ENCODE measurements at places on chromosomes 7 and 10. TPM values are rescaled to one million over a fixed set of nuclear protein-coding genes. Genes with fewer than 3 reads are reported as not detected.

GRCh38 chr10:112696592-112696991, 249.6 kb downstream of the VTI1A start:
- DNase-seq = no peak

- DNase-seq = peak; percentile 68
These were observed 31.5 kb downstream of the RAB19 start for GRCh38 chr7:140435252-140435895.

DNA sequence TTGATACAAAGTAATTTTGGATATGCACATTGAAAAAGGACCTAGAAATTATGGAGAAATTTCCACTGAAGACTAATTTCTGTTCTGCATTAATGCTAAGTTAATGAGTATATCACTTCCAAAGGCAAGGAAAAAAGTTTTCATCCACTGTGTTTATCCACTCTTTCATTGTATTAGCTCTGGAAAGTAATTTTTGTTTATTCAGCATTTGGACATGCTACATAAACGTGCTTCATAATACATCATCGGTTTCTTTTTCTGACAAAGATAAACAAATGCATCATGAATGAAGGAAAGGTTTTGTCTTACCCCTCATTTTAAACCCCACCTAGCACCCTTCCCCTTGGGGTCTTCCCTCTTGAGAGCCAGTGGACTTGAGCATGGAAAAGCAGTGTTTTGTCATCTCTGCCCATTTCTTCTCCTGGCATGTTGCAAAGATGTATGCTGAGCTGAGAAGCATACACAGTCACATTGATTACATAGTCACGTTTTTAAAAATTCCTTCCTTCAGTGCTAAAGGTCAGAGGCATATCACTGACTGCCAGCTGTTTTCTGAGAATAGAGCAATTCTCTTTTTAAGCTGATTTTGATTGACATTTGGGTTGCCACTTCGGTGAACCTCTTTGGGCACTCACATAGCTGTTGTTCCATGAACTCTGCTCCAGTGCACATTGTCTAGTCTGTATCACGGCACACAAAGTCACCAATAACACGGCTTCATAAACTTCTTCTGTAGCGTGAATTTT, 65.9 kb upstream of the C7orf33 start:
- DNase-seq = no peak

DNA sequence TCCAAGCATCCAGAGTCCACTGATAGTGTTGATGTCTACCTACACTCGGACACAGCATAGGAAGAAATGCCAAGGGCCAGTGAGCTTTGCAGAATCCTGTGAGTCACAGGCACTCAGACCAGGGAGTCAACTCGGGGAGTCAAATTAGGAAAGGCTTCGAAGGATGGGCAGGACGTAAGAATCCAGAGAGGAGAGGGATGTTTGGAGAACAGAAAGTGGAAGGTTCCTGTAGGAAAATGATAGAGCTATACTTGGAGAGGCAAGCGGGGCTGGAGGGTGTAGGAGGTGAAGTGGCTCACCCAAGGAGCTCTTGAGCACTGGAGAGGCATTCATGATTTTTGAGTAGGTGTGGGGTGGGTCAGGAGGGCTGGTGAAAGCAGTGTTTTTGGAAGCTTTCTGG, 3.0 kb downstream of the ZYX start:
- no peak for DNase-seq

GRCh38 chr7:116582806-116583444, 58.1 kb downstream of the CAV1 start:
- no peak for DNase-seq

DNA sequence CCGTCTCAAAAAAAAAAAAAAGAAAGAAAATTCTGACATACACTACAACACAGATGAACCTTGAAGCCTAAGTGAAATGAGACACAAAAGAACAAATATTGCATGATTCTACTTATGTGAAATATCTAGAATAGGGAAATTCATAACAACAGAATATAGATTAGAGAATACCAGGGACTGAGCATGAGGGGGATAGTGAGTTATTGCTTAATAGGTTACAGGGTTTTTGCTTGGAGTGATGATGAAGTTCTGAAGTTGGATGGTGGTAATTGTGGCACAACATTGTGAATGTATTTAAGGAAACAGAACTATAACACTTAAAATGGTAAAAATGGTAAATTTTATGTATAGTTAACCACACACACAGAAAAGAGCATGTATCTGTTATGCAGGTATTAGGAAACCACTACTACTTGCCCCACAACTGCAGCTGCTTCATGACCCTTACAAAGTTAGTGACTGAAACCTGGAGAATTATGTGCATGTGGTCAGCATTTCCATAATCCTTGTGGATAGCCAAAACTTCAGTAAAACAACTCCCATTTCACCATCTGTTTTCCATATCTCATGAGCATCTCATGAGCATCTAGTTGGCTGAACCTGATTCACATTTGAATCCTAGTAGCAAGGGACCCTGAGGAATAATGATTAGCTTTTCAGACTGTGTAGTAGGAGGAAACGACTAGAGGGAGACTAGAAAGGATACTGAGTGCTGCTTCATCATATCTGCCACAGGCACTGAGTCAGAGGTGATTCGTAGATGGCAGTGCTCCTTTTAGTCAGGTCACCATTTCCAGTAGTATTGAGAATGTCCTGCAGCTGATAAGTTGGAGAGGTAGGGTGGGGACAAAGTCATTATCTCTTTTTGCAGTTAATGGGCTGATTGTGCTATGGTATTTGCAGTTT, 26.3 kb downstream of the SAMD8 start:
- no peak for DNase-seq

DNA sequence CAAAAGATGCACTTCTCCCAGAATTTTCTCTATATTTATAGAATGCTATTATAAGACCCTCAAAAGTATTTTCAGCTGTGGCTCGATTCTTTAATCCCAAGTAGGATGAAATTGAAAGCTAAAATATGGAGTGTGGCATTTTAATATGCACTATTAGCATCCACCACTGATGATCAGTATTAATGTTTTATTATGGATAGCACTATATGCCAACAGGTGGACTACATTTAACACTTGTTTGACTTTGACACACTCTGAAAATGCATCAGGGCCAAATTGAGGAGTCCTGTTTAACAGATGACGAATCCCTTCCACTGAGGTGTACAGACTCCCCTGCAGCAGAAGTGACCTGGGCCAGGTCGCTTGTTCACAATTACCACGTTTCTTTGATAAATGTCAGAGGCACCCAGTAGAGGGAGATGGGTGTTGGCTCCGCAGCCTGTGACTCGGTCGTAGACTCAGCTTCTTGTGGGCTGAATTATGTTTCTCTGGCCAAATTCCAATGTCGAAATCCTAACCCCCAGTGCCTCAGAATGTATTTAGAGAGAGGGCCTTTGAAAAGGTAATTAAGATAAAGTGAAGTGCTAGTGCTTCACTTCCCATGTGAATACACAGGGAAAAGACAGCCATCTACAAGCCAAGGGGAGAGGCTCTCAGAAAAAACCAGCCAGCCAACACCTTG, 48.1 kb downstream of the WIPF3 start:
- DNase-seq = no peak

DNA sequence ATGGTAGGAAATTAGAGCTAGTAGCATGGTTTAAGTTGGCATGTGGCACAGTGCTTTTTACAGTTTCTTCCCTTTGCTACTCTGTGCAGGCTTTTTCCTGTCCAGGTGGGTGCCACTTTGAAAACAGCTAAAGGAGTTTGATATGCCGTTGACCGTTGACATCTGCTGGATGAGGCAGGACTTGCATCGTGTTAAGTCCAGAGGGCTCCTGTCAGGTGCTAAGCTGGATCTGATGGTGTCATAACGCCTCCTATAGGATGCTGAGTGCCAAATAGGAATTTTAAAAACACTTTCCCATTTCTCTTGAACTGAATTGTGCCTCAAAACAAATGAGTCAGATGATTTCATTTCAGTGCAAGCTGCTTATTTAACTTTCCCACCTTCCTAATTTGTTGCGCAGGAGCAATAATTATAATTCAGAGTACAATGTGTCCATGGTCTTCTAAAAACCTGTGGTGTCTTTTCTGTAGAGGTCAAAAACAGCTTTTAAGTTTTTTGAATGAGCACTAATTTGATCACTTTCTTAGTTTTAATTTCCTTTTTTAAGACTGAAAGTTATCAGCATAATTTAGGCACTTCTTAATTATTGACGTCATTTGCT, 178.3 kb downstream of the CDCA7L start:
- DNase-seq = peak; percentile 19

GRCh38 chr7:117110480-117111315, 157.4 kb downstream of the ST7 start:
- peak; percentile 8 for DNase-seq

GRCh38 chr7:67857698-67858097, 861.1 kb downstream of the TYW1 start:
- no peak for DNase-seq

DNA sequence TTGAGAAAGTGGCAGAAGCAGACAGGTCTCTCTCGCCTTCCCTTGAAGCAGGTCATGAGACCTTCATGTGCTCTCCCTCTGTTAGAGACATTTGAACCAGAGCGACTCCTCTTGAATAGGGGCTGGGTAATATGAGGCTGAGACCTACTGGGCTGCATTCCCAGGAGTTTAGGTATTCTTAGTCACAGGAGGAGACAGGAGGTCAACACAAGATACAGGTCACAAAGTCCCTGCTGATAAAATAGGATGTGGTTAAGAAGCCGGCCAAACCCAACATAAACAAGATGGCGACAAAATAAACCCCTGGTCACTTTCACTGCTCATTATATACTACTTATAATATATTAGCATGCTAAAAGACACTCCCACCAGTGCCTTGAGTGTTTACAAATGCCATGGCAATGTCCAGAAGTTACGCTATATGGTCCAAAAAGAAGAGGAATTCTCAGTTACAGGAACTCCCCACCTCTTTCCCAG, 43.5 kb upstream of the MSRB2 start:
- no peak for DNase-seq

GRCh38 chr10:26860102-26860442, 686 bp downstream of the ABI1 start:
- no peak for DNase-seq

Gene VTI1A
- 13.9 TPM for total RNA-seq

Gene SFXN2
- total RNA-seq = 11.6 TPM

Gene SUGCT
- total RNA-seq = 4.3 TPM
